Esophagus mucosa (tissue), 1 donor: ENCODE measurements at places on chromosomes 12 and 14. TPM values are rescaled to one million over a fixed set of nuclear protein-coding genes. Genes with fewer than 3 reads are reported as not detected.
A peak's percentile ranks its signal among the peaks of the same experiment; 100 is the strongest.

DNA sequence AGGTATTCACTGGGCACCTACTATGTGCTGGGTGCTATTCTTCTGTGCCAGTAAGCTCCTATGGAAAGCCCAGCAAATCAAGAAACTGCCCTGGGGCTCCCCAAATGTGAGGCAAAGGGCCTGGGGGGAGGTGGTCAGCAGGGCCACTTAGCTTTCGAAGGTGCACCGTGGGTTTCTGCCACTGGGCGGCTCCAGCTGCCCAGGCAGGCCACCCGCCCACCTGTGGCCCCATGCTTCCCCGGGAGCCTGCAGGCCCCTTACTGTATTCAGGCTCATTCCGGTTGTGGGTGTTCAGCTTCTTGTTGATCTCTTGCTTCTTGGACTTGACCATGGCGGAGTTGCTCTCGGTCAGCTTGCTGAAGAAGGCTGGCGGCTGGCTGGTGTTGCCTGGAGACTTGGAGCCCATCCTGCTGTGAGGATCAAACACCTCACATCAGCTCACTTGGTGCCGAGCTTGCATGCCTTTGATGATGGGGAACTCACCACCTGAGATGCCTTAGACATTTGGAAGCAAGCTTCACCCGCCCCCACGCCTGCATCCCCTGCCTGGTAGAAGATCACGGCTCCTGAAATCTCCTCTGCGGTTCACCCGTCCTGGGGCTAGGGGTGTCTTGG lies 37.3 kb downstream of the RFLNA start:
- no peak for ATAC-seq

- ATAC-seq = no peak
These were observed 3.3 kb downstream of the KRT18 start for GRCh38 chr12:52952076-52952801.

DNA sequence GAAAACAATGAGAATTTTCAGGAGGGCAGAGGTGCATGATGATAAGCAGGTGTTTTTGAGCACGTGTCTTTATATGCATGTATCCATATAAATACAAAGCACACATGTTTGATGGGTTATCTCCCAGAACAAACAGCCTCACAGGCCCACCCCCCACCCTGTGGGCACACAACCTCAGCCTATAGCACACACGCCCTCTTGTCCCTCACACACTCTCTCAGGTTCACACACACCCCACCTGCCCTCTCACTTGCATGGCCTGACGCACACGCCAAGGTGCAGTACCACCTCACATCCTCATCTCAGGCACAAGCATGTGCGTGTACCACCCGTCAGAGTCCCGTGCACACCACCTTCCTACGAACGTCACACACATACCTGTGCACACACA lies 8.6 kb upstream of the KRT8 start:
- ATAC-seq = no peak

GRCh38 chr12:28390206-28390605 lies 199.9 kb downstream of the CCDC91 start:
- ATAC-seq = no peak

GRCh38 chr14:87264272-87264785 lies 728.7 kb downstream of the GALC start:
- no peak for ATAC-seq

GRCh38 chr14:43215524-43215923 lies 1291.6 kb downstream of the FSCB start:
- no peak for ATAC-seq

- ATAC-seq = no peak
These were observed 127.8 kb downstream of the TSPAN9 start for GRCh38 chr12:3204730-3205531.

DNA sequence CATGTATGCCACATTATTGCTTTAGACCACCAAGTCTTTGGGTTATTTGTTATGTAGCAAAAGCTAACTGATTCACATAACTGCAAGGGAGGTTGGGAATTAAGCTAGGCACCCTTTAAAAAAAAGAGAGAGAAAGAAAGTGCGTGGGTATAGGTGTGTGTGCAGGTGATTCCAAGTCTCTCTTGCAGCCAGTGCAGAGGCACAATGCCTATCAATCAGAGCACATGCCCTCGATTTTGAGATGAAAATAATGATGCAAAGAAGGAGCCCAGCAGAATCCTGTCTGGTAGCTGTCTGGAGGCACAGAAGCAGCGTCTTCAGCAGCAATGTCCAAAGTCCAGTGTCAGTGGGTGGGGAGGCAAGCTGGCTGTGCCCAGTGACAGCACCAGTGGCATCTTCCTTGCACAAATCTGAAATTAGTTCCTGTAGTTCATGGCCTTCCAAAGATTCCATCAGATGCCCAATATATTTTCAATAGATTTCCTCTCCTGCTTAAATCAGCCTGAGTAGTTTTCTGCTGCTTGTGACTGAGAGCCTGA lies 62.4 kb upstream of the TBPL2 start:
- no peak for ATAC-seq

DNA sequence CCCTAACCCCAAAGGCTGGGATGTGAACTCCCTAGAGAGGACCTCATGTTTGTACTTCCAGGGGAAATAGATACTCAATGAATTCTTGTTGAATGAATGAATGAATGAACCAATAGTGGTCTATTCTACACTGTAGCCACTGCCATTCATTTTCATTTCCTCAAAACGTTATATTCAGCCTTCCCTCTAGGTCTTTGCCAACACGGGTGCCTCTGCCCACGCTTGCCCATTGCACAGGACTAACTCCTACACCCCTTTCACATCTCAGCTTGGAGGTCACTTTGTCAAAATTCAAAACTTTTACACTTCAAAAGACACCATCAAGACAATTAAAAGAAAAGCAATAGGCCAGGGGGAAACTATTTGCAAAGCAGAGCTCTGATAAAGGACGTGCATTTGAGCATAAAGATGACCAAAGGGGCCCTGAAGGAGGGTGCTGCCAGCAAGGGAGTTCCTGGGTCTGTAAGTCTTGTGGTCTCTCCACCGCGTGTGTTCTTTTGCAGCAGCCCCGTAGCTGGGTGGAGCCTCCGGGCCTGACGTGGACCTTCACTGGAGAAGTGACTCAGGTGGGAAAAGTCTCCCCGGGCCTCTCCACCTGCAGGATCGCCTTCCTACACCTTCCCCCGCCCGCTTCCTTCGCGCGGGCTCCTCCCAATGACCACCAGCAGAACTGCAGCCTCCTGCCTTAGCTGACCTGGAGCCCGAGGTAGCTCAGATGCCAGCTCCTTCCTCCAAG lies 31.5 kb downstream of the TMEM63C start:
- peak; percentile 78 for ATAC-seq

- ATAC-seq = no peak
These were observed 9.9 kb downstream of the DPF3 start for GRCh38 chr14:72883961-72884360.

ACSS3 gene
- 0.68 TPM for total RNA-seq

SPX gene
- total RNA-seq = 0.08 TPM

HOXC13 gene
- total RNA-seq = 0.52 TPM

OTUB2 gene
- 5.5 TPM for total RNA-seq

INHBC gene
- total RNA-seq = not detected

BRMS1L gene
- total RNA-seq = 6.9 TPM

TOMM20L gene
- not detected for total RNA-seq
